Activated naive CD8-positive, alpha-beta T cell treated with anti-CD3 and anti-CD28 coated beads for 36 hours (primary cell): ENCODE measurements at places on chromosomes 16 and 17. TPM values are rescaled to one million over a fixed set of nuclear protein-coding genes. Genes with fewer than 3 reads are reported as not detected.

The TBC1D3B gene
- total RNA-seq: 2.0 TPM

The CALB2 gene
- not detected for total RNA-seq

The SLC6A2 gene
- not detected for total RNA-seq

The SLC52A1 gene
- total RNA-seq: not detected

The MT1E gene
- total RNA-seq: 68.9 TPM

The NBR1 gene
- total RNA-seq: 36.9 TPM

The KRT31 gene
- total RNA-seq: not detected

The MED31 gene
- total RNA-seq: 20.1 TPM

The TTLL6 gene
- total RNA-seq: not detected

The TNRC6C gene
- 19.2 TPM for total RNA-seq

The ZG16 gene
- total RNA-seq: not detected

The ERN2 gene
- total RNA-seq: not detected

The TM4SF5 gene
- total RNA-seq: not detected

- no peak for DNase-seq
These were observed 251.0 kb upstream of the TNRC6C start for GRCh38 chr17:77707546-77707945.

- DNase-seq: peak; percentile 27
These were observed 222.7 kb upstream of the CIBAR2 start for GRCh38 chr16:85334718-85335583.

DNA sequence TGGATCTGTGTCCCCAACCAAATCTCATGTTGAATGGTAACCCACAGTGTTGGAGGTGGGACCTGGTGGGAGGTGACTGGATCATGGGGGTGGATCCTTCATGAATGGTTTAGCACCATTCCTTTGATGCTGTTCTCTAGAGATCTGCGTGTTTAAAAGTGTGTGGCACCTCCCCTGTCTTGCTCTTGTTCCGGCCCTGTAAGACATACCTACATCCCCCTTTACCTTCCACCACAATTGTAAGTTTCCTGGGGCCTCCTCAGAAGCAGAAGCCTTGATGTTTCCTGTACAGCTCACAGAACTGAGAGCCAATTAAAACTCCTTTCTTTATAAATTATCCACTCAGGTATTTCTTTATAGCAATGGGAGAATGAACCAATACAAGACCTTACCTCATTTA is 257.7 kb downstream of the XYLT1 start:
- no peak for DNase-seq

- no peak for DNase-seq
These were observed 151.7 kb upstream of the COX10 start for GRCh38 chr17:13917634-13918033.

DNA sequence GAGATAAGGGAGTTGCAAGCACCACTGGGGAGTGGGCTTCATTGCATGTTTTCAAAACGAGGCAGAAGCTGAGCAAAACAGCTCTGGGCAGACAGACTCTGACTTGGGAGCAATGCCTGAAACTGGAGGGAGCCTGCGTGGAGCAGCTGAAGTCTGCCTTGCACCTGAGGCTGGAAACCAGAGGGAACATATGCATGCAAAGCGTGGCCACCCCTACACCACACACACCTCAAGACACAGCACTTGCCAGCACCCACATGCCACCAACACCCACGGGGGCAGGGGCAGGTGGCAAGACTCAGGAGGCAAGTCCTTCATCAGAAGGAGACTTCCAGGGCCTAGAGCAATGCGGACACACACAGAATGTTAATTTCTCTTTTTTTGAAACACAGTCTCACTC is 45.8 kb downstream of the COTL1 start:
- no peak for DNase-seq

DNA sequence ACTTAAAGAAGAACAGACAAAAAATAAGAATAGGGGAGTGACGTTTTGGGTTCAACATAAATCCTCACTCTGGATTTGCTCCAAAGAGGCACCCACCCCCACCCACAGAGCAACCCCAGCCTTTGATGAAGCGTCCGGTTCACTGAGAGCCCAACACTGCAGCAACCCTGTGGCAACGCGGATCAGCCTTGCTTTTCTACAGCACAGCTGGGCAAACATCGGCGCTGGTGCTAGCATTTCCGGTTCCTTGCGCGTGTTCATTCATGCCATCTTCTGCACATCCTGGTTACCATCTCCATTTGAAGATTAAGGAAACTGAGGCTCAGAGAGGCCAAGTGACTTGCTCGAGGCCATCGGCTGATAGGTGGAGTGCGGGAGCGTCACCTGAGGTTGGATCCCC is 8.7 kb upstream of the GINS2 start:
- DNase-seq: no peak

DNA sequence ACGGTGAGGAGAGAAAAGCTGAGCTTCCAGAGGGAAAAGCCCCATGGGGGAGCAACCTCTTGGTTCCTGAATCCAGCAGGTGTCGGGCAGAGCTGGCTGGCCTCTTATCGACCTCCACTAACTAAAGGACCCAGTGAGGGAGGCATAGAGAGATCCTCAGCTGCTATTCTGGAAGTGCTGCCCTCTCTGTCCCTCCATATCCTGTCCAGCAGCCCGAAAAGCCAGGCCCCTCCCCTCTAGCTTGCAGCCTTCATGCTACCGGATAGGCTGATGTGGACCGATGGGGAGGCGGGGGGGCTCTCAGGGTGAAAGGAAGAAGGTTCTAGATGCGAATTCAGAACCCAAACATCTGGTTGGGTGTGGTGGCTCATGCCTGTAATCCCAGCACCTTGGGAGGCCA is 24.9 kb downstream of the MXRA7 start:
- no peak for DNase-seq

DNA sequence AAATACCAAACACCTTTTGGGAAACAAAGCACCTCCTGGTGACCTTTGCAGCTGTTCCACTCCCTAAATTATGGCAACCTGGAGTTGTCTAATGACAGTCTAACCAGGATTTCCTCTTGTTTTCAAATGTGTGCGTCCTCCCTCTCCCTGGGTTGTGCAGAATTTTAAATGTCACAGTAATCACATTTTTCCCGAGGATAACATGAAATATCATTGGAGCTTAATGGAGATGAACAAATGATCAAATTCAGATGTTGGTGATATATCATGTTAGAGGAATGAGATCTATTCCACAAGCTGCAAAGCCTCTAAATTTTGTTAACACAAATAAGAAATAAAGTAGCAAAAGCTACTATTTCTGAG is 86.9 kb upstream of the HLF start:
- no peak for DNase-seq

DNA sequence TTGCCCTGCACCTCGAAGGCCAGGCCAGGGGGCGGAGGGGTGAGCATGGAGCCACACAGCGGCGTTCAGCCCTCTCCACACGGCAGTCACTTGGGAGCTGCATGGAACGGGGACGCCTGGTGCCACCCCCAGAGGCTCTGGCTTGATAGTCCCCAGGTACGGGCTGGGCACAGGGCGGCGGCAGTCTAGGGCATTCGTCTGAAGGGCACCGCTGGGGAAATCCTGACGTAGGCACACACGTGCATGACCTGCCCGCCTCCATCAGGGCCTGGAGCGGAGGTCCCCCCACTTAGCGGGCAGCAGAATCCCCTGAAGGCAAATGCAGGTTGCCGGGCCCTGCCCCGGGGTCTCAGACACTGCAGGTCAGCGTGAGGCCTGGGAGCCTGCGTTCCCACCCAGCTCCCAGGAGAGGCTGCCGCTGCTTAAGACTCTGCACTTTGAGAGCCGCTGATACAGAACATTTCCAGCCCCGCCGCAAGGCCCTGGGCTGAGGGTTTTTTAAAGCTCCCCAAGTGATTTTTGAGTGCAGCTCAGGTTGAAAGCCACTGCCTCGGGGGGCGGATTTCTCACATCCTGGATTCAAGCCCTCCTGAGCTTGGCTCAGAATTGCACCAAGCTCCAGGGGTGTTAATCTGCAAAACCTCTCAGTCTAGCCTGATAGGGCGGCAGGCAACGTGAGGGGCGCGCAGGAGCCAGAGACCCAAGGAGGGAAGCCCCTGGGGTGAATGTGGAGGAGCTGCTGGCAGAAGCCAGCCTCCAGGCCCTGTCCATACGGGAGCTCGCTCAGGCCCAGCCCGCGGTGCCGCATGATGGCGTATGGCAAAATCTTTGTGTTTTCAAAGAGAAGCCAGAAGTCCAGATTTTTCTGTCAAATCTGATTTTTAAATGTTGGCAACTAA is 182.3 kb upstream of the GSE1 start:
- DNase-seq: no peak

DNA sequence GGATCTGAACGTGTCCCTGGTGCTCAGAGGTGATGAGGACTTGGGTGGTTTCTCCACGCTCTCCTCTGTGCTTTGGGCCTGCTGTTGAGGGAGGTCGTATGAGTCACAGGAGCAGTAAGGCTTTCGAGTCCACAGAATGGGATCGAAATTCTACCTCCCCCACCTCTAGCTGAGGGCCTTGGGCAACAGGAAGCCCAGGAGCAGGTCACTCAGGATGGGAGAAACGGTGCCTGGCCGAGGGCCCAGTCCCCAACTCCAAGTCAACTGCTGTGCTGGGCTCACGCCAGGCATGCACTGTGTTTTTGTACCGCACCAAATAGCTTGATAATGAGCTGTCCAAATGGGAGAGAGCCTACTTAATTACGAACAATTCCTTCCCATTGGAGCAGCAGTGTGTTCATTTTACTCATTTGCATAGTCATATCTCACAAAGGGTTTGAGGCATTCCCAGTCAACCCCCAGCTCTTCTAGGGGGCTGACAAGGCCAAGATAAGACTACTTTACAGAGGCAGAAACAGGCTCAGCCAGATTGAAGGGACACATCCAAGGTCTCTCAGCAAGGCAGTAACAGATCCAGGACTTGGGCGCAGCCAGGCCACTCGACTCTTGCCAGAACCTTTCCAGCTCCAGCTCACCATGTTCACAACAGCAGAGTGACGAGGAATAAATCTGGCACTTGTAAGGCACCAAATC is 53.6 kb downstream of the WNT3 start:
- DNase-seq: no peak

DNA sequence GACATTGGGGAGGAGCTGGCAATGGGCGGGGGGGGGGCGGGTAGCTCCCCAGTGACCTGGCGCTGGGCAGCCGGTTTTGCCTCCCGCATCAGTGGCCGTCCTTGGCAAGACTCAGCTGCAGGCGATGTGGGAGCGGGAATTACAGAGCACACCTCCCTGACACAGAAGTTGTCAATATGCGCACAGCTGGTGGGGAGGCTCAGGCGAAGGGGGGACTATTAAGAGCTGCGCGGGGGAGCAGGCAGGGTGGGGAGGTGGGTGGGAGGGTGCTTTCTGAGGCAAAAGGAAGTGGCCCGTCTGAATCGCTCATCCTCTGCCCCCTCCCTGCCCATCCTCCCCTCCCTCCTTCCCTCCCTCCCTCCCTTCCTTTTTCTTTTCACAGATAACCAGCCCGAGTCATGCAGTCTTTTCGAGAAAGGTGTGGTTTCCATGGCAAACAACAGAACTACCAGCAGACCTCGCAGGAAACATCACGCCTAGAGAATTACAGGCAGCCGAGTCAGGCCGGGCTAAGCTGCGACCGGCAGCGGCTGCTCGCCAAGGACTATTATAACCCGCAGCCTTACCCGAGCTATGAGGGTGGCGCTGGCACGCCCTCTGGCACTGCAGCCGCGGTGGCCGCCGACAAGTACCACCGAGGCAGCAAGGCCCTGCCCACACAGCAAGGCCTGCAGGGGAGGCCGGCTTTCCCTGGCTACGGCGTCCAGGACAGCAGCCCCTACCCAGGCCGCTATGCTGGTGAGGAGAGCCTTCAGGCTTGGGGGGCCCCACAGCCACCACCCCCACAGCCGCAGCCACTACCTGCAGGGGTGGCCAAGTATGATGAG is 44.0 kb downstream of the SREBF1 start:
- DNase-seq: peak; percentile 61

GRCh38 chr17:81396722-81397313 is 1.6 kb downstream of the BAHCC1 start:
- peak; percentile 46 for DNase-seq

DNA sequence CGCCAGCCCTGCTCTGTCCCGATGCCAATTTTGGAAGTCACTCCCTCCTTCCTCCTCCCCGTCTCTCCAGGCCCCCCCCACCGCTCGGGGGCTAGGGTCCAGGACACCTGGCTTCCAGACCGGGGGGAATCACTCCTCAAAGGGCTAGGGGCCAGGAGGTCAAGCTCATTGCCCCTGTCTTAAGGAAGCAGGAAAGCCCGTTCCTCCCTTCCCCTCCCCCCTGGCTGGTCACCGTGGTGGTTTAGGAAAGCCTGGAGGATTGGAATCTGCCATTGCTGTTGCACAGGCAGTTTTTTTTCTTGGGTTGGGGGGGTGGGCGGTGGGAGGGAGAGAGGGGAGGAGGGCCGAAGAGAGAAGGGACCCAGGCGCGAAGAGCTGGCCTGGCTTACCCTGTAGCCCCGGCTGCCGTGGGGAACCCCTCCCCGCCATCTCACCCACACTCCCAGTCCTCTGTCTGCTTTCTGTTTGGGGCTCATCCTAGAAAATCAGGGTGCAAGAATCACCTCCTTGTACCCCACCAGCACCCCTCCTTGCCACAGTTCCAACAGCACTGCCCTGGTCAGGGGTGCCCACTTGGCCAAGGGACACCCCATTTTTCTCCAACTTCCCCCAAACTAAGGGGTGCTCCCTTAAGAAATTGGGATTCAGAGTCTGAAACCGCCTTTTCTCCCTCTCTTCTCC is 2.9 kb upstream of the BCL6B start:
- DNase-seq: no peak

DNA sequence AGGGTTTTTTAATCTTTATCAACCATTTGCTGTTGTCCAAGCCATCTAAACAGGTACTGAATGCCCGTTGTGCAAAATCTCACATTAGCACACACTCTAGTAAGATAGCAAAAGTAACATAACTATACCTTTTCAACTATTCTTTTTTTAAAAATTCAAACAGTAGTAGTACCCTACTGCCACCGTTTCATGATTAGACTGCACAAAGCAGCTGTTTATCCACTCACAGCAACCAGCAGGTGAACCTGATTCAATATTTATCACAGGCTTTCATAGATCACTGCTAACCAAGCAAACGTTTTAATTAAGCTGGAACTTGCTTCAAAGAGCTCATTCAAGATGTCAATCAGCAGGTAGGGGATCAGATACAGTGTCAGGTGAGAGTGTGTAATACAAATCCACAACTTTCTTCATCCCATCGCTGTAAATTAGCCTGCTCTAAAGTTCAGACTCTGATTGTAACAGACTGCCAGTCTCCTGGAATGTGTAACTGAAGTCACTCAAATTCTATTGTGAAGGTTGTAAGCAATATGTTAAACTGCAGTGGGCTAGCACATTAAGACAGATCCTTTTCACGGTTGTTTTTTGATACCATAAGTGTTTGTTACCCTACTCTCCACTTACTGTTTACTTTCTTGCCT is 47.3 kb downstream of the BRIP1 start:
- no peak for DNase-seq

DNA sequence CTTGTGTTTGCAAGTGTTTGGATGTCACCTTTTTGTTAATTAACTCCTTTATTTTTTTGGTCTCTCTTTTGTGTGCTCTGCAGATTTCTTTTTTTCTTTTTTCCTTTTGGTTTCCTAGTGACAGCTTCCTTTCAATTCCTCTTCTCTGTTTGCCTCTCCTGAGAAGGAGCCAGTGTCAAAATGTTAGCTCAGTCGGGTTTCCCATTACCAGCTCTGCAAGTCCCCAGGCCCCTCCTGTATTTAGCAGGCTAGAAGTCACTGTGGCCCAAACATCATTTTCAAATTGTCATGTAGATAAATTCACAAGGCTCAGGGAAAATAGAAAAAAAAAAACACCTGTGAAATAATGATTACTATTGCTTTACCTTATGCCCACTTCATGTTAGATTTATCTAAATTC is 1621.6 kb downstream of the CDH8 start:
- DNase-seq: no peak

- DNase-seq: no peak
These were observed 3.1 kb downstream of the PRSS27 start for GRCh38 chr16:2716948-2717347.
